Eye (tissue), 1 donor: ENCODE measurements at places on chromosomes 7 and 10.

DNA sequence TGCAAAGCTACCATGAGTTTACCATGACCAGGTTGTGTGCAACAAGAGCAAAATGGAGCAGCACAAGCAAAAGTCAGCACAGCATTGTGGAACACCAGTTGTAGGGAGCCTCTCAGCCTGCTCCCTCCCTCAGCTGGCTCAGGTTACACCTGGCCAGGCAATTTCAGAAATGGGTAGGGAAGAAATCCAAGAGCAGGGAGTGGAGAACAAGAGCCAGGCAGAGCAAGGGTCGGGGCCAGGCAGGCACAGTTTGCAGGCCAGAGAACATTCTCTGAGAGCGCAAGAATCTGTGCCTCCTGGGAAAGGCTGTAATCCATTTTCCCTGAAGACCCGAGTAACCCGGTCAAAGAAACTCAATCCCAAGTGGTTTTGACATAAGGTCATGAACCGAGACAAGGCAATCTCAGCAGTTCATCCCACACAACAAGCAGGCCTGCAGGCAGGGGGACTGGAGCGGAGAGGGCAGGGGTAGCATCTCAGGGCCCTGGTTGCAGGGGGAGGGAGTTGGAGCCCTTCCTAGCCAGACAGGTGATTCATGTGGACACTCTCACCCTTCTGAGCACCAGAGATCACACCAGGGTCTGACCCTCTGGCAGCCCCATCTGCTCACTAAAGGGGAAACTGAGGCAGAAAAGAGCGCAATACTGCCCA lies 258.4 kb downstream of the PLXNA4 start:
- DNase-seq: peak; percentile 67

DNA sequence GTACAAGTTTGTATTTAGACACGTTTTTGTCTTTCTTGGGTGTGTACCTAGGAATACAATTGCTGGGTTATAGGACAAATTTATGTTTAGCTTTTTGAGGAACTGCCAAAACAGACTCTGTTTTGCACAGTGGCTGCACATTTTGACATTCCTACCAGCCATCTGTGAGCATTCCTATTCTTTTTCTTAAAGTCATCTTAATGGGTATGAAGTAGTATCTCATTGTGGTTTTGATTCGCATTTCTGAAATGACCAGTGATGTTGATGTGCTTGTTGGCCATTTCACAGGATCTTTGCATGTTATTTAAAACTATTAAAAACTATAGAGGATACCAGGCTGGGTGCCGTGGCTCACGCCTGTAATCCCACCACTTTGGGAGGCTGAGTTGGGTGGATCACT lies 32.6 kb upstream of the IL15RA start:
- no peak for DNase-seq

- DNase-seq: peak; percentile 12
These were observed 106.8 kb downstream of the ANK3 start for GRCh38 chr10:60282771-60283353.

DNA sequence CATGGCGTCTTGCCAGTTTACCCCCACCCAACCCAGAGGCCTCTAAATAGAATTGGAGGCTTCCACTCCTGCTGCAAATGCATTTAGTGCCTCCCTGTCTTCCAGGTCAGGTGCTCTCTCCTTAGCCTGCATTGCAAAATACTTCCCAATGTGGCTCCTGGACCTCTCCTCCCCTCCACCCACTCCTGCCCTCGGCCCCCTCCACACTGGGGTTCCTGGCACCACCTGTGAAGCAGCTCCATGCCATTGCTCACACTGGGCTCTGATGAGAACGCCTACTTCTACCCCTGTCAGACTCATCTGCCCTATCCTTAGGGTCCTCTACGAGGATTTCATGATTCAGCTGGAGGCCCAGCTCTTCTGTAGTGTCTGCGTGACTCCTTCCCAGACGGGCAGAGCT lies 37.4 kb downstream of the C10orf120 start:
- DNase-seq: no peak

DNA sequence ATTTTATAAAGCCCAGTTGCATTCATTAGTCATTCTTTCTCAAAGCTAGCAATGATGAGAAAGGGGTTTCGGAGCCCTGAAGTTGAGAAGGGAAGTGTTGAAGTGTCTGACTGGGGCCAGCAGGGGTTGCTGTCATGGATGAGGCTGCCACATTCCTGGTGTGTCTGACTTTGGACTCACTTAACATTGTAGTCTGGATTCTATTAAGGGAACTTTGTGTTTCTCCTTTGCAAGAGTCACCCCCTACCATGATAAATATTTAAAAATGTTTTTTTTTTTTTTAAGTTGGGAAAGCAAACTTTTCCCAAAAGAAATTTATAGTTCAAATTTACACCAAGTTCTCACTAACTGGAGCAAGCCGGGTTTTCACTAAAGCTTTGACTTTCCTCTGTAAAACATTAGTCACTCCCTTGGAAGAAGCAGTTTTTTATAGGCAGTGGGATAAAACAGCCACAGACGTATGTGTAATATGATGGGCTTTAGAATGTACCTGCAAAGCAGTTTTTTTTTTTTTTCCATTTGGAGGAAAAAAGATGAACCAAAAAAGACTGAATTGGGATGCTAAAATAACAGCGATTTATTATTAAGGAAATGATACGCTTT lies 243.6 kb downstream of the TWIST1 start:
- DNase-seq: peak; percentile 36

GRCh38 chr7:42831006-42831717 lies 80.7 kb downstream of the C7orf25 start:
- DNase-seq: peak; percentile 53

- peak; percentile 8 for DNase-seq
These were observed 42.9 kb downstream of the ANTXRL start for GRCh38 chr10:46329690-46330016.

DNA sequence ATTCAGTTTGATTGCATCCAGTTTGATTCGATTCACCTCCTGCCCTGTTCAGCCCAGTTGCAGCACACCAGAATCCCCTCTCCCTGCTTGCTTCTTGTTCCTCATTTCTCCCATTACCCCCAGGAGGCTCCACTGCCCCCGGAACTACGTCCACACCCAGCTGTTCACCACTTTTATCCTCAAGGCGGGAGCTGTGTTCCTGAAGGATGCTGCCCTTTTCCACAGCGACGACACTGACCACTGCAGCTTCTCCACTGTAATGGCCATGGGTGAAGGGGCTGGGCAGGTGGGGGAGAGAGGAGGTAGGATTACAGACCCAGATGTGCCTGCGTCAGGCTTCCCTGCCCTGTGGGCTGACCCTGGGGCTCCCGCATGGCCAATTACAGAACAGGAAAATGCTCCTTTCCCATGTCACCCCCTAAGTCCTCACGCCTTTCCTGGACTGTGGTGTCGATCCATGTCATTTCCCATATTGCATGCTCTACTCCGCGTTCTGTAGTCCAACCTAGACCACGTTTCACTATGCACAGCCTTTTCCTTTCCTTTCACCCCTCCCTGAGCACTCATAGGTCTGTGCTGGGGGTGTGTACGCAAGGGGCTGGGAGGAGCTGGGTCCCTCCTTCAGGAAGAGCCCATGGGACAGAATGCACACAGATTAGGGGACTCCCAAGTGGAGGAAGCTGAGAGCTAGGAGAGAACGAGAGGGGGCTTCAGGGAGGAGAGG lies 8.2 kb downstream of the GHRHR start:
- DNase-seq: no peak

DNA sequence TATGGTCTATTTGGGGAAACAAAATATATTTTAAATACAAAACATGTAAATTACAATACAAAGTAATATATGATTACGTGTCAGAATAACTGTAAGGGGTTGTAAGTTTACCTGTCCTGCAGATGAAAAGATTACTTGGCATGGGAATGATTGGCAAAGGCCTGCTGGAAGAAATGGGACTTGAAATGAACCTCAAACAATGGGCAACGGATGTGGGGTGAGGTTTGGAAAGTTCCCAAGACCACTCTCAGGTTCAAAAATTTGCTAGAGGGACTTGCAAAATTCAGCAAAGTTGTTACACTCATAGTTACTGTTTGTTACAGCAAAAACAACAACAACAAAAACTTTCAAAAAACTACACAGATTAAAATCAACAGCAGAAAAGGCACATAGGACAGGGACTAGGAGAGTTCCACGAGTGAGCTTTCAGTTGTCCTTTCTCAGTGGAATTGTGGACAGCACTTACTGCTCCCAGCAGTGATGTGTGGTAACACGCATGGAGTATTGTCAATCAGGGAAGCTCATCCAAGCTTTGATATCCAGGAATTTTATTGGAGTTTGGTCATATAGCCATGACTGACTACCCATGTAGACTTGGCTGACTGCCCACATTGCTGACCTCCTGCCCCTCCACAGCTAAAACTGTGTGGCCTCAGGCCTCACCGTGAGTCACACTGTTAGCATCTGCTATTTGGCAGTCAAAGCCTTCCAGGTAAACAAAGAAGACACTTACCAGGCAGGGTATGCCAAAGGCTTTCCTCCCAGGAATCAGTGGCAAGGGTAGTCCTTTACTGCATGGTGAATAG lies 43.8 kb downstream of the EXOC6 start:
- DNase-seq: peak; percentile 53

DNA sequence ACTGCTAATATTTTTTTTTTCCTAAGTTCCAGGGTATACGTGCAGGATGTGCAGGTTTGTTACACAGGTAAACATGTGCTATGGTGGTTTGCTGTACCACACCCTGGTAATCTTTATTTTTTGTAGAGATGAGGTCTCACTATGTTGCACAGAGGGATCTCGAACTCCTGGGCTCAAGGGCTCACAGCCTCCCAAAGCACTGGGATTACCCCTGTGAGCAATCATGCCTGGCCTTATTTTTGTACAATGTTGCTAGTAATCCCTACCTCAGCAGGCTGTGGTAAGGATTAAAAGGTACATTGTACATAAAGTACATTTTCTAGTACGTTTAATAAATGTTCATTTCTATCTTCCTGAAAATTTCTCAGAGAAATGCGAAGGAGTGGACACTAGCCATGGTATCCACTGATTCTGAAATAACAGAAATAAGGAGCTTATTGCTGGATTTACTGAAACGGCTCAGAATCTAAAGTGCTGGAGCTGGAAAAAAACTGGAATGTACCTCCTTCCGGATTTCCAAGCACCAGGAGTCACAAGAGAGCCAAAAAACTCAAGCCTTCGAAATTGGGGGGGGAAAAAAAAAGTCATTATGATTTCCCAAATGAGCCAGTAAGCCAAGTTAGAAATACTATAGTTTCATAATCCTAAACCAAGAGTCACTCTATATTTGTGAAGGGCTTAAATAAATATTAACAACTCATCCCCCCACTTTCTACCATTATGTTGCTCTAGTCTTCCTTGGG lies 69.6 kb downstream of the NT5C2 start:
- no peak for DNase-seq

- DNase-seq: peak; percentile 46
These were observed 45.6 kb upstream of the SGCE start for GRCh38 chr7:94701555-94701973.

DNA sequence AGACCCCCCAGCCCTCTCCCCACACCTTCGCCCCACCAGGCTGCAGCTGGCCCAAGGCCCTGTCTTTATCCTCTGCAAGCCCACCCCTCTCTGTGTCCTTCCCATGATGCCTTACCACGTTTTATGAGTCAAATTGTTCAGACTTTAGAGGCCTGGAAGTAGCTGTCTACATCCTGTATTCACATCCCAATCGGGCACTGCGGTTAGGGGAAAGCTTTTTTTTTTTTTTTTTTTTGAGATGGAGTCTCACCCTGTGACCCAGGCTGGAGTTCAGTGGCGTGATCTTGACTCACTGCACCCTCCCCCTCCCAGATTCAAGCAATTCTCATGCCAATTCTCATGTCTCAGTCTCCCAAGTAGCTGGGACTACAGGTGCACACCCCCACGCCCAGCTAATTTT lies 121.5 kb upstream of the SH2B2 start:
- no peak for DNase-seq

- DNase-seq: no peak
These were observed 112.2 kb downstream of the MGMT start for GRCh38 chr10:129579228-129579627.

GRCh38 chr10:71527135-71527534 lies 130.4 kb downstream of the CDH23 start:
- DNase-seq: peak; percentile 96

DNA sequence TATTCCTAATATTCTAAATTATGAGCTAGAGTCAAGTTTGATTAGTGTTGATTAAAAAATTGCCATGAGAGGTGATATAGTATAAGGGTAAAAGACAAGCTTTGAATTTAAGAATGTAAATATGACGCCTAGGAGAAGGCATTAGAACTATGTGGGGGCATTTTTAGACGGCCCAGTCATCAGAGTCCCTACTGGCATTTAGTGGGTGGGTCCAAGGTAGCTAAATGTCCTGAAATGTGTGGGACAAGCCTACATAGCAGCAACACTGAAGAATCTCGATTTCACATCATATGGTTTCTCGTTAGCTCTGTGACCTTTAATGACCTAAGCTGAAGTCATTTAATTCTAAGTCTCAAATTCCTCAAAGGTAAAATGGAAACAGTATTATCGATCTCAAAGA lies 133.5 kb downstream of the SGMS1 start:
- DNase-seq: no peak

DNA sequence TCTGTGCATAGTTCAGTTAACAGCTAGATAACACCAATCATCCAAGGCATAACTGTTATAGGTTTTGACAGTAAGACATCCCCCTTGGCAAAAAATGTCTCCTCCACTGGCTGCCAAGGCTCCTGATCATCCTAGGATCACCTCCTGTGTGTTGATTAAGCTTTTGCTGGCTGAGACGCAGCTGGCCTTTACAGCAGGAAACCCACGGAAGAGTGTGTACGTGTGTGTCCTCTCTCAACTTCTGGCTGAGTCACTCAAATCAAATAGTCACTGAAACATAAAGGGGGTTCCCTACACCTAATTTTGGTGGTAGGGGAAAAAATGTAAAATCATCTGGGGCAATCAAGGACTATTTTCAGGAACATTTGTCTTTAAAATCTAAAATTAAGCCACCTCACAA lies 208.8 kb downstream of the CTNNA3 start:
- peak; percentile 24 for DNase-seq

- DNase-seq: peak; percentile 44
These were observed 225.8 kb upstream of the TCERG1L start for GRCh38 chr10:131537281-131537680.

GRCh38 chr10:131901181-131901829 lies 497 bp downstream of the PPP2R2D start:
- DNase-seq: peak; percentile 73

DNA sequence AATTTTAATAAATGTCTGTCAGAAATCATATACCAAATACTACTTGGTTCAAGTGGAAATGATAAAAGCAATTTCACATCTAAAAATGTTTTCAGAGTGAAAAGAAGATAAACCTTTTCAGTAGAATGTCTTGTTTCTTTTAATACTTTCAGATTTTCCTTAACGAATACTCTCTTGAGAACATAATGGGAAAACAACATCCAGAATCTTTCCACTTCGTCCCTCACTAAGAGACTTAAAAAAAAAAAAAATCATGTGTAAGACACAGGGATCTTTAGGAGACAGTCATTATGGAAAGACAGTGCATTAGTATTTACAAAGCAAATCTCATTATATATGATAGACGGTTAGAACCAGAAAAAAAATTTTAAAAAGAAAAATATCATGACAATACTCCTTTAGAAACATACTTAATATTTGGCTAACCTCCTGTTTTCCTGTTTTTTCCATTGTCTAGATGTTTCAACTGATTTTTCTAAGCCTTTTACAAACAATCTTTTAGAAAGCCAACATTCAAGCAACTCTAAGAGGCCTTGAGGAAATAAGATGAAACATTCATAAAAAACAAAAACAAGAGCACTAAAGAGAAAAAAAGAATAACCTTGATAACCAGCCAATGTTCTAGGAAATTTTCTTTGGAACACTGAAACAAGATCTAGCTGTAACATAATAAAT lies 339.9 kb upstream of the LRRN3 start:
- DNase-seq: no peak

GRCh38 chr10:32952541-32953276 lies 5.3 kb downstream of the ITGB1 start:
- DNase-seq: no peak
